ENCODE measurements at places on chromosomes 7 and 10. TPM values are rescaled to one million over a fixed set of nuclear protein-coding genes. Genes with fewer than 3 reads are reported as not detected.

- DNase-seq: peak; percentile 54
- H3K27ac ChIP-seq: no peak overlapping the region
- no peaks in the 10 kb centered on the region for H3K4me1 ChIP-seq
- no peak overlapping the region for H3K4me3 ChIP-seq
- H3K27me3 ChIP-seq: no peaks in the 10 kb centered on the region
Measured at GRCh38 chr10:55410415-55410885, 609.4 kb upstream of the PCDH15 start.

DNA sequence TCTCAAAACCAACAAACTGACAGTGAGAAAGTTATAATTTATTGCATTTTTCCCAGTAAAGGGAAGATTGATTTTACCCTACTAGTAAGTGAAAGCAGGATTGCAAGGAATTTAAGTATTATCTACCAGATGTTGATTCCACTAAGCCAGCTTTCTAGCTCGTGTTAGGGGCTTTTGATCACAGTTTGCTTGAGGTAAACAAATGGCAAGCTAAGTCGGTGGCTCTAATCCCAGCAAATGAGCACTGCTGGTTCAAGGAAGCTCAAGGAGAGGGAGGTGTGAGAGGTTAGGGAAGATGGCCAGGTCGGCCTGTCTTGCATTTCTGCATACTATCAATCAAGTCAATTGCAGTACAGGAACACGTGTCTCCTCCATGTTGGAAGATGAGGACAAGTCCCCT is 448.7 kb upstream of the POM121L12 start:
- H3K27ac ChIP-seq: no peak overlapping the region
- DNase-seq: peak; percentile 28
- H3K36me3 ChIP-seq: no peaks in the 10 kb centered on the region
- H3K4me1 ChIP-seq: peaks cover 16% of the 10 kb centered on the region
- H3K27me3 ChIP-seq: no peaks in the 10 kb centered on the region

GRCh38 chr7:117790731-117791130 is 82.5 kb downstream of the CTTNBP2 start:
- no peaks in the 10 kb centered on the region for H3K4me1 ChIP-seq
- H3K27ac ChIP-seq: no peak overlapping the region
- DNase-seq: no peak
- no peak overlapping the region for H3K4me3 ChIP-seq
- H3K27me3 ChIP-seq: no peaks in the 10 kb centered on the region
- no peaks in the 10 kb centered on the region for H3K36me3 ChIP-seq

DNA sequence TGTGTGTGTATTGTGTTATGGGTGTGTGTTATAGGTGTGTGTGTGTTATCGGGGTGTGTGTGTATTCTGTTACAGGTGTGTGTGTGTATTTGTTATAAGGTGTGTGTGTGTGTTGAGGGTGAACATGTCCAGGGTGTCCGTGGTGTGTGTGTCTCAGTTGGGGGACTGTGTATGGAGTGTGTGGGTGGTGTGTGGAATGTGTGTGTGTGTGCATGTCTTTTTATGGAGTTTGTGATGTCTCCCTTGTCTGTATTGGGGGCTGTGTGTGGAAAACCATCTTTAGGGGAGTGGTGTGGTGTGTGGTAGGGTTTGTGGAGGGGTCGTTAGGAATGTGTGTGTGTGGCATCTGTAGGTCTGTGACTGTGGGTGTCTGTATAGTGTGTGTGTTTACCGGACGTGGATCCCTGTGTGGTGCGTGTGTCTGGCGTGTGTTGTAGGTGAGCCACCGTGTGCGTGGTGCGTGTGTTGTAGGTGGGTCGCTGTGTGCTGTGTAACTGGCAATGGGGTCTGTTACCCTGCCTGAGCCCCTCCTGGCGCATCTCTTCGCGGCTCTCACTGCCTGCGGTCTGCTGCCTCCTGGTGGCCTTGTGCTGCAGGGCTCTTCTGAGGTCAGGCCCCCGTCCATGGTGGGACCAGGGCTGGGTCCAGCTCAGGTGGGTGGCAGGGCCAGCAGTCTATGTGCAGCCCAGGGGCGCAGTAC is 61.7 kb downstream of the PALD1 start:
- H3K4me3 ChIP-seq: no peak overlapping the region
- H3K27me3 ChIP-seq: no peaks in the 10 kb centered on the region
- peaks cover 4% of the 10 kb centered on the region for H3K36me3 ChIP-seq

DNA sequence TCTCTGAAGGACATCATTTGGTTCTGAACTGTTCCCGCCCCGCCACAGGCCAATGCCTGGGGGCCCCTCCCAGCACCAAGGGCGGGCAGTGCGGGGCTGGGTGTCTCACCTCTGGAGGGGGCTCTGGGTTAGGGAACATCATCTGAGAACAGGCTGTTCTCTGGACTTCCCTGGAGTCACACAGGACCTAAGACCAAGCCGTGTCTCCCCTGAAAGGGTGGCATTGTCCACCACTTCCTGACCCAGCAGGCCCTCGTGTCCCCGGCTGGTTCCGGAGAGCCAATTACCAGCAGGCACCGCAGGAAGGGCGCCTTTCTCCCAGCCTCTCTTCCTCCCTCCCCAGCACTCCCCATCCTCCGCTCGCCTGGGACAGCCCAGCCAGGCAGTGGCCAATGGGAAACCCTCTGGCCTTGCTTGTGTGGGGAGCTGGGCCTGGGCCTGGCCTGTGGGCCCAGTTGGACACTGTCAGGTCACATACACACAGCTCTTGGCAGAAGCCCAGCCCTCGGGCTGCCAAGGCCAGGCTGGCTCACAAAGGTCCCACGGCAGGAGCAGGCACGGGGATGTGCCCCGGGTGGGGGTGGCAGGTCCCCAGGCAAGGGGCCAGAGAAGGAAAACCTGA is 119.5 kb downstream of the SPDYE5 start:
- no peaks in the 10 kb centered on the region for H3K4me1 ChIP-seq
- H3K27ac ChIP-seq: 0 out of 2 replicates have a peak overlapping the region, but pooled peaks have one; percentile 39
- peak; percentile 57 for DNase-seq
- no peak overlapping the region for H3K4me3 ChIP-seq
- H3K36me3 ChIP-seq: no peaks in the 10 kb centered on the region
- no peaks in the 10 kb centered on the region for H3K27me3 ChIP-seq

- DNase-seq: peak; percentile 93
- H3K36me3 ChIP-seq: no peaks in the 10 kb centered on the region
- H3K4me1 ChIP-seq: peaks cover 12% of the 10 kb centered on the region
- H3K4me3 ChIP-seq: no peak overlapping the region
- H3K27me3 ChIP-seq: no peaks in the 10 kb centered on the region
Measured at GRCh38 chr7:98733036-98733435, 116.0 kb downstream of the NPTX2 start.

DNA sequence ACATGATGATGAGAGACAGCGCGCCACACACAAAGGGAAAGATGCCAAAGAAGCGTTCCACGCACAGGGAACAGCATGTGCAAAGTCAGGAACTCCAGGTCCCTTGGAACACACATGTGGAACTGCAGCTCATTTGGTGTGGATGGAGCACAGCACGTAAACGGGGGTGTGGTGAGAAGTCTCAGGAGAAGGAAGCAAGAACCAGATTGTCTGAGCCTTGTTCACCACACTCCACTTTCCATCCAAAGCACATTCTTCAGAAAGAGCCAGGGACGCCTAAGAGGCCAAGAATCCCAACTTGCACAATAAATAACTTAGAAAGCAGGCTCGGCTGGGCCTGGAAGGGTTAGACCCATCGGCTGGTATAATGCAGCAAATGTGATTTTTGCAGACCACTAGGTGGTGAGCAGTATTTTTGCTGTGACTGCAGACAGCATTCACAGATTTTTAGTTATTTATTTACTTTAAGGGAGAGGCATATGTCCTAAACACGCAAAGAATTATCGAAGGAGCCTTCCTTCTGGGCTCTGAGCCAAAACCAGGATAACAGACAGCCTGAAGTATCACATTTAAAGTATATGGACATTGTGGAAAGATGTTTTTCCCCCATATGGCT is 27.9 kb upstream of the ASCC1 start:
- no peaks in the 10 kb centered on the region for H3K36me3 ChIP-seq
- no peak overlapping the region for H3K4me3 ChIP-seq
- no peak for DNase-seq
- H3K27me3 ChIP-seq: no peaks in the 10 kb centered on the region
- H3K4me1 ChIP-seq: peaks cover 18% of the 10 kb centered on the region

- H3K36me3 ChIP-seq: no peaks in the 10 kb centered on the region
- no peak overlapping the region for H3K4me3 ChIP-seq
- no peak overlapping the region for H3K27ac ChIP-seq
- H3K4me1 ChIP-seq: 0 out of 2 replicates have a peak, but pooled peaks cover 5% of the 10 kb centered on the region
- no peaks in the 10 kb centered on the region for H3K27me3 ChIP-seq
Measured at GRCh38 chr7:117098457-117098856, 145.2 kb downstream of the ST7 start.

DNA sequence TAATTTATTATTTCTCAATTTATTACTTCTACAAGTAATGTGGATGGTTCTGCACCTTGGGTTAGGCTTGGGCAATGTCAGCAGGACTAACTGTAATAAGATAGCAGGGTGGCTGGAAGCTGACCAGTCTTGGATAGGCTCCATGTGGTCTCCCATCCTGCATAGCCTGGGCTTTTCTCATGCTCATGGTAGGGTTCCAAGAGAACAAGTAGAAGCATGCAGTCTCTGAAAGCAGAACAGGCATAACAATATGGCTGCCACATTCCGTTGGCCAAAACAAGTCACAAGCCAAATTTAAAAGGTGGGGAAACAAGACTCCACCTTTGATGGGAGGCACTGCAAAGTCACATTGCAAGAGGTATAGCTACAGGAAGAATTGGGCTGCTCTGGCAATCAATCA is 98.6 kb upstream of the MDFIC start:
- DNase-seq: peak; percentile 56
- peaks cover 34% of the 10 kb centered on the region for H3K4me1 ChIP-seq
- 0 out of 2 replicates have a peak overlapping the region, but pooled peaks have one; percentile 47 for H3K27ac ChIP-seq

- no peak for DNase-seq
- H3K4me3 ChIP-seq: no peak overlapping the region
- H3K4me1 ChIP-seq: 0 out of 2 replicates have a peak, but pooled peaks cover 5% of the 10 kb centered on the region
- H3K27ac ChIP-seq: no peak overlapping the region
- H3K36me3 ChIP-seq: no peaks in the 10 kb centered on the region
- H3K27me3 ChIP-seq: no peaks in the 10 kb centered on the region
Measured at GRCh38 chr10:123870260-123870659, 21.3 kb downstream of the CPXM2 start.

- H3K27me3 ChIP-seq: no peaks in the 10 kb centered on the region
- DNase-seq: peak; percentile 81
- H3K4me1 ChIP-seq: peaks cover 10% of the 10 kb centered on the region
Measured at GRCh38 chr10:133308421-133309099, at the start of the genes TUBGCP2 and ZNF511. TSS of gene TUBGCP2 (minus strand) at chr10:133308872. CDS start at chr10:133302941, 5,931 bp downstream. TSS of gene ZNF511 (plus strand) at chr10:133308914. CDS start at chr10:133308944, 30 bp downstream.

GRCh38 chr10:26887611-26888215 is 27.0 kb upstream of the ABI1 start:
- H3K27me3 ChIP-seq: no peaks in the 10 kb centered on the region
- no peak for DNase-seq
- no peaks in the 10 kb centered on the region for H3K36me3 ChIP-seq
- no peak overlapping the region for H3K4me3 ChIP-seq
- H3K27ac ChIP-seq: no peak overlapping the region

DNA sequence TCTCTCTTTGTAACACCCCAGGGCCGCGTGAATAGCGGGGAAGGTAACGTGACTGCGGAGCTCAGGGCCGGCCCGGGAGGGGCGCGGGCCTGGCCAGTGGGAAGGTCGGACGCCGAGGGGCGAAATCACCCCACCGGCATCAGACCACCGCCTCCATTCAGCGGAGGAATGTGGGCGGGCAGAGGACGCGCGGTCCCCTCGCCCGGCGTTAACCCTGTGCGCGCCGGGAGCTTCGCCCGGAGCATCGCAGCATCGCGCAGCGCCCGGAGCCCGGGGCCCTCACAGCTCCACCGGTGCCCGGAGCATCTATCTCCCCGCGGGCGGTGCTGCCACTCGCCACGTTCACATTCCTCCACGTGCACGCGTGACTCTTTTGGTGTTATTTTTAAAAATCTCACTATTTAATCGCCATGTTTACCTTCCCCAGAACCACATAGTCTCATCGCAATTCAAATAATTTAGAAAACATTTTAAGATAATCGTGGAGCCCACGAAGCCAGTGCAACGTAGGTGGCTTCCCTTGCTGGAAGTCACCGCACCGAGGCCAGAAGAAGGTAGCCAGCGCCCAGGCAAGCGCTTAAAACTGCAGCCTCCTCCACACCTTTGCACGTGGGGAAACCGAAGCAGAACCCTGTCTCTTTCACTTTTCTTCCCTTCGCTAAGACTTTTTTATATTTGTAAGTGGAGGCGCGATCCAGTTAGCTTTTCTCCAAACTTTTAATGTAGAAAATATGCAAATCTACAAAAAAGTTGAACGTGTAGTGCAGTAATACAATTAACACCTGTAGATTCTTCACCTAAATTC is 21.8 kb downstream of the FGFBP3 start:
- H3K4me1 ChIP-seq: peaks cover 46% of the 10 kb centered on the region
- no peaks in the 10 kb centered on the region for H3K27me3 ChIP-seq
- no peaks in the 10 kb centered on the region for H3K36me3 ChIP-seq

- H3K36me3 ChIP-seq: no peaks in the 10 kb centered on the region
- no peaks in the 10 kb centered on the region for H3K4me1 ChIP-seq
- no peaks in the 10 kb centered on the region for H3K27me3 ChIP-seq
- no peak overlapping the region for H3K27ac ChIP-seq
Measured at GRCh38 chr7:143005632-143006260, 21.2 kb downstream of the OR9A2 start.

GRCh38 chr7:50674896-50675835 is 107.5 kb downstream of the GRB10 start:
- DNase-seq: no peak
- no peaks in the 10 kb centered on the region for H3K27me3 ChIP-seq
- no peak overlapping the region for H3K4me3 ChIP-seq
- H3K36me3 ChIP-seq: 0 out of 2 replicates have a peak, but pooled peaks cover 3% of the 10 kb centered on the region
- H3K4me1 ChIP-seq: peaks cover 13% of the 10 kb centered on the region
- no peak overlapping the region for H3K27ac ChIP-seq

DNA sequence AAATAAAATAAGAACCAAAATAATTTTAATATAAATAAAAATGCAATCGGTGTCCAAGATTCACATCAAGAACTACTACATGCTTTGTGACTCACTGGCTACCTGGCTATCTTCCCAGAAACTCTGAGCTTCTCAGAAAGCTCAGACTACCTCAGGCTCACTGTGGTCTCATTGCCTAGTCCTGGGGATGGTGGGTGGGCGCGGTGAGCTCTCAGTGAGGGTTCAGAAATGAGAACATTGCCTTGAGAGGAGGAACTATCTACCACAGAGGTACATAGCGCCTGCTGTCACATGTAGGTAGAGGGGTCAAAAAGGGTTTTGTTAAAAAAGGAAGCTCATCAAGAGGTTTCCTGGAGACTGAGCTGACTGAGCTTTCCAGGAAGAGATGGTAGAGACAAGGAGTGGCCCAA is 108.0 kb downstream of the WDFY4 start:
- no peak overlapping the region for H3K4me3 ChIP-seq
- no peaks in the 10 kb centered on the region for H3K36me3 ChIP-seq
- H3K27me3 ChIP-seq: no peaks in the 10 kb centered on the region
- no peaks in the 10 kb centered on the region for H3K4me1 ChIP-seq

GRCh38 chr10:78634389-78634815 is 434.4 kb upstream of the ZMIZ1 start:
- H3K27me3 ChIP-seq: no peaks in the 10 kb centered on the region
- H3K36me3 ChIP-seq: no peaks in the 10 kb centered on the region
- no peak for DNase-seq
- no peak overlapping the region for H3K4me3 ChIP-seq
- H3K27ac ChIP-seq: no peak overlapping the region

- no peaks in the 10 kb centered on the region for H3K4me1 ChIP-seq
- DNase-seq: no peak
- no peaks in the 10 kb centered on the region for H3K36me3 ChIP-seq
- no peak overlapping the region for H3K27ac ChIP-seq
- H3K4me3 ChIP-seq: no peak overlapping the region
- H3K27me3 ChIP-seq: no peaks in the 10 kb centered on the region
Measured at GRCh38 chr10:20922033-20922432, 24.9 kb upstream of the NEBL start.

The NIPSNAP2 gene
- 29.8 TPM for total RNA-seq

The ADCY1 gene
- 14.6 TPM for total RNA-seq

The PDZD8 gene
- 30.2 TPM for total RNA-seq

The RPEL1 gene
- total RNA-seq: not detected

The DUS4L gene
- total RNA-seq: 16.8 TPM

The PLCE1 gene
- total RNA-seq: 0.08 TPM

The SLC4A2 gene
- total RNA-seq: 106 TPM

The TFEC gene
- not detected for total RNA-seq

The SPDYE1 gene
- not detected for total RNA-seq

The FRMPD2 gene
- not detected for total RNA-seq

The NEUROD6 gene
- total RNA-seq: not detected
